Naive thymus-derived CD8-positive, alpha-beta T cell (primary cell): ENCODE measurements at places on chromosomes 3 and 15.

GRCh38 chr3:53544357-53544756 is 49.9 kb downstream of the CACNA1D start:
- DNase-seq = no peak

DNA sequence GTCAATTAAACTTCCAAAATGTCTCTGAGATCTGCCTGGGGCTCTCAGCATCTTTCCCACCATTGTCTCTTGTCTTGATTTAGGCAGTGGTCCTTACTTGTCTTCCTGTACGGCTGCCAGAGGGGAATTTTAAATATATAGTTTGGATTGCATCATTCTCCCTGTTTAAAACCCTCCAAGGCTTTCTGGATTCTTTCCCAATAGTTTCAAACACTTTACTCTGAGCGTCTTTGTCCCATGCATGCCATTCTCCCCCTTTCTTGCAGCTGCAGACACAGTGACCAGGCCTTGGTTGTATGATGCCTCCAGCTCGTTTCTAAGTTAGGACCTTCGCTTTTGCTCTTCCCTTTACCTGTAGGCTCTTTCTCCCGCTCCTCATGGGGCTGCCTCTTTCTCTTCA is 323.3 kb upstream of the CTNNB1 start:
- DNase-seq = no peak

DNA sequence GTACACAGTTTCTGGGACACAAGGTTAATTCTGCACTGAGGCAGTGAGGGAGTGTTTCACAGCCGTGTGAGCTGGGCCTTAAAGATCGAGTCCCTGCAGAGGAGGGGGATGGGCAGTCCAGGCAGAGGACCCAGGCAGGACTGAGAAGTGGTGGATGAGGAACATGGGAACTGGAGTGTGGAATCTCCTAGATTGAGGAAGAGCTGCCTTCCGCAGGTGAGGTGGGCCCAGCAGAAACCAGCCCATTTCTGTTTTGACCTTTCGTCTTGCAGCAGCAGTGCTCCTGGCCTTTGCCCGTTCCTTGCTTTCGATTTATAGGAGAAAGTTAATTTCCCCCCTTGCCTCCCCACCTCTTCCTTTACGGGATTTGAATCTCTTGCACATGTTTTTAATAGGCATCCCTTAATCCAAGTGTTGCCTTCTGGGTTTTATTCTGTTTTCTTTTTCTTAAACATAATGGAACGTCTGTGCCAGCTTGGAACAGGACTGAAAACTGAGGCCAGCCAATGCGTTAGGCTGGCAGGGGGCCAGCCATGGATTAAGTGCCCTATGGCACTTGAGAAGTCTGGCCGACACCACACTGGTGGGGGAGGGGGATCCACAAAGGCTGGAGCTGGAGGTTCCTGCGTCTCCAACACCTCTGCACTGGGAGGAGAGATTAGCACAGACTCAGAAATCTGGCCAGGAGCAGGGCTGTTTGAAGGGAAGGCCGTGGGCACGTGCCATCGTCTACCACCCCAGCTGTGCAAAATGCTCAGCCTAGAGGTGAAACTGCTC is 78.1 kb downstream of the AAGAB start:
- DNase-seq = no peak

GRCh38 chr3:149654188-149654601 is 3.6 kb downstream of the WWTR1 start:
- no peak for DNase-seq

GRCh38 chr3:50978991-50979667 is 304.4 kb downstream of the DOCK3 start:
- no peak for DNase-seq

DNA sequence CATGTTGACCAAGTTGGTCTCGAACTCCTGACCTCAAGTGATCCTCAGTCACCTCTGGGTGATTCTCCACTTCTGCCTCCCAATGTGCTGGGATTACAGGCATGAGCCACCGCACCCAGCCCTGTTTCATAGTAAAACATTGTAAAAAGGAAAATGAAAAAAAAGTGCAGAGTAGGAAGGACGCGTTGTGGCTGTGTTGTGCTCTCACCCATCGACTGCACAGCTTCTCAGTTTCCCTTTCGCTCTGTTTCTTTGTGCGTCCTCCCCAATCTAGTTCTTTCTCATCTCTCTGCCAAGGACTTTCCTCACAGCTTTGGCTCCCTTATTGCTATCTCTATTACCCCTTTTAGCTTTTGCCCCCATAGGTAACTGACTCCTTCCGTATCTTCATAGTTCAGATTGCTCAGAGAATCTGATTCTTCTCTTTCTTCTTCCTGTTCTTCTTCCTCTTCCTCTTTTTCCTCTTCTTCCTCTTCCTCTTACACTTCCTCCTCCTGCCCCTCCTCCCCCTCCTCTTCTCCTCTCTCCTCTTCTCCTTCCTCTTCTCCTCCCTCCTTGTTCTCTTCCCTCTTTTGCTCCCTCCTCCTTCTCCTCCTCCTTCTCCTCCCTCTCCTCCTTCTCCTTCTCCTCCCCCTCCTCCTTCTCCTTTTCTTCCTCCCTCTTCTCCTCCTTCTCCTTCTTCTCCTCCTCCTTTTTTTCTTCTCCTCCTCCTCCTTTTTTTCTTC is 81.1 kb upstream of the VGLL4 start:
- no peak for DNase-seq

DNA sequence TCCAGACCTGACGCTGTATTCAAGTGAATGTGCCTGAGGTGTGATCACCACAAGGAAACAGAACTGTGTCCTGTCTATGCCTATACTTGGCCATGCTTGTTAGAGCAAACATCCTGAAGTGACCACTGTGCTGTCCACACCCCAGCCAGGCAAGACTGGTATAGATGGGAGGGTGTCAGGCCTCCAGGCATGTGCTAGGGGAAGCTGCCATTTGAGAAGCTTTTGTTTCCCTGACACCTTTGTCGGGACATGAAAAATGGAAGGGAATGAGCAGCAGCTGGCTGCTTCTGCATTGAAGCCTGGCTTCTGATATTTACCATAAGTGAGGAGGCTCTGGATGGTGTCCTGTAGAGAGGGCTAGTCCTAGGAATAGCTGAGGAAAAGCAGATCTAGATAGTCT is 106.2 kb downstream of the CPNE4 start:
- DNase-seq = no peak

- no peak for DNase-seq
These were observed 1.2 kb upstream of the IP6K1 start for GRCh38 chr3:49787536-49787935.

DNA sequence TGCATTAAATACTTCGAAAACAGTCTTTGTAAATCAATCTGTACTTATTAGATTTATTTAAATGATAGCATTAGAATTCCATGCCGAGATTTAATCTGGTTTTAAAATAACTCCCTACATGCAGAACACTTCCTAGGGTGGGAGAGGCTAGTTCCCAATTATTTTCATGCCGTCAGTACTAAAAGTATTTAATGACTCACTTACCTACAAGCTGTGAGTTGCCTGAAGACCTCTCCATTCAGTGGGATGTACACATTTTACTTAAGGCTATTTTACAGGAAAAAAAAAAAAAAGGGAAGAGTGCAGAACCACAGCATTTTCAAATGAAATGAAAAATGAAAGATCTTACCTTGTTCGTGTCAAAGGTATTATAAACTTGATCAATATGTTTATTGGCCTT is 469 bp downstream of the GUCA1C start:
- no peak for DNase-seq

- DNase-seq = no peak
These were observed 35.2 kb downstream of the GOLGA6L2 start for GRCh38 chr15:23411841-23412240.

DNA sequence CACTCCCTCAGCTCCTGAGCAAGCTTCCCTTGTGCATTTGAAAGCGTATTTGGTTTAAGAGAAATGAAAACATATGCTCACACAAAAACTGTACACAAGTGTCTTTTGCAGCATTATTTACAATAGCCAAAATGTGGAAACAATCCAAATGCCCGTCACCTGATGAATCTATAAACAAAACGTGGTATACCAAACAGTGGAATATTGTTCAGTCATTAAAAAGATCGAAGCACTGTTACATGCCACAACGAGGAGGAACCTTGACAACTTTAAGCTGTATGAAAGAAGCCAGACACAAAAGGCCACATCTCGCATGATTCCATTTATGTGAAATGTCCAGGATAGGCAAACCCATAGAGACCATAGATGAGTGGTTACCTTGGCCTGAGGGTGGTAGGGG is 71.6 kb upstream of the CMTM7 start:
- no peak for DNase-seq

DNA sequence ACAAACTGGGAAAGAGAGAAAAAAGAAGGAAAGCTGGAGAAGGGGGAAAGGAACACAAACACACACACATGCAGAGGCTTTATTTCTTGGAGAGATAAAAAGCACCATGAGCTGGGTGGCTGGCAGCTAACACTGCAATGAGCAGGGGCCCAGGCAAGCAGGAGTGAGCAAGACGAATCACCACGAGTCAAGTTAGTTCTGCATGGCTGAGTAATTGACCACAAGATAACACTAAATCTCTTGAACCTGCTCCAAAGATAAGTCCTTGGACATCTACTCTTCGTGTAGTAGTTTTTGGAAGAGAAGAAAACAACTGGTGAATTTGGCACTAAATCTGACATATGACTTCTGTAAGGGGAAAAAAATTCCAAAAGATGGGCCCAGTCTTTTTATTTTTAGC is 100.9 kb downstream of the MYO5A start:
- no peak for DNase-seq

GRCh38 chr3:194224471-194225417 is 88.8 kb downstream of the HES1 start:
- no peak for DNase-seq

- DNase-seq = no peak
These were observed 22.1 kb upstream of the LYZL4 start for GRCh38 chr3:42432485-42432884.

DNA sequence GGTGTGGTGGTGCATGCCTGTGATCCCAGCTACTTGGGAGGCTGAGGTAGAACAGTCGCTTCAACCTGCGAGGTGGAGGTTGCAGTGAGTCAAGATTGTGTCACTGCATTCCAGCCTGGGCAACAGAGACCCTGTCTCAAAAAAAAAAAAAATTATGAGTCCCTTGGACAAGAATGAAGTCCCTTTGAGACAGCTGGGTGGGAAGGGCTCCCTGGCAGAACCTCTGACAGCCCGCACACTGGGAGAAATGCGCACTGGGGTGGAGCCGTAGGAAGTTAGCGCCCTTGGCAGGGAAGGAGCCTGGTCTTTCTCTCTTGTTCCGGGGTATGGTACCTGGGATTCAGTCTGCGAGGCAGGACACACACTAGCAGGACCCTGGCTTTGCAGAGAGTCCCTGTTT is 51.4 kb downstream of the SLC30A4 start:
- no peak for DNase-seq

GRCh38 chr15:69793431-69793780 is 304.3 kb downstream of the TLE3 start:
- DNase-seq = no peak

GRCh38 chr3:64022451-64023186 is 675 bp downstream of the PSMD6 start:
- no peak for DNase-seq

GRCh38 chr15:63318344-63318743 is 40.9 kb downstream of the APH1B start:
- DNase-seq = no peak

DNA sequence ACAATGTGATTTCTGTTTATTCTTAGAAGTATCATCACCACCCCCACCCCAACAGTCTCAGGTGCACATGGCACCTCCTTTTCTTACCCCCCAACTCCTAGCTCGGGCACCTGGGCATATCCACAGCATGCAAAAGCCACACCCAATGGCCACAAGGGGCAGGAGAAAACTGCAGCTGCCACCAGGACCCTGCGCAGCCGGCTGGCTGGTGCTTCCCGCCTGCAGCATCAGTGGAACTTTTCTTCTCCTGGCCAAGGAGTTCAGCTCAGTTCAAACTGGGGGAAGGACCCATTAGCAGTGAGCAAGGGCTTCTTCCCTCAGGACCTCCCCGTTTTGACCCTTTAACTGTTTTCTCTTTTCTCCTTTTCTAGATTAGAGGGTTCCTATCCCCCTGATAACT is 44.8 kb downstream of the TM4SF18 start:
- DNase-seq = no peak

GRCh38 chr3:35137612-35138011 is 501.7 kb upstream of the ARPP21 start:
- DNase-seq = no peak

DNA sequence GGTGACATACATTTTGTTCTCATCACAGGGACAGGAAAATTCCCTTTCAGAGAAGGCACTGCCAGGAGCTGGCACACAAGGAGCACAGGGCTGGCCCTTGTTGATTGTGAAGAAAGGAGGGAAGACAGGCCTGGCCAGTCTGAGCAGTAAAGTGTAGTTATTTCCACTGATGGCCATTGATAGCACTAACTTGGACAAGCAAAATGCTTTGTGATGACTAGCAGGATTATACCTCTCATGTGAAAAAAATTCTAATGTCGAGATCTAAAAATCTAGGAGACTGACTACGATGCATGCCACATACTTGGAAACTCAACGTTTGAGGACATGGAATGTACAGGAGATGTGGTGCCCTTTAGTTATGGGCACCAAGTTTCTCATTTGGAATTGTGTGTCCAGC is 54.3 kb upstream of the ST8SIA2 start:
- DNase-seq = no peak

DNA sequence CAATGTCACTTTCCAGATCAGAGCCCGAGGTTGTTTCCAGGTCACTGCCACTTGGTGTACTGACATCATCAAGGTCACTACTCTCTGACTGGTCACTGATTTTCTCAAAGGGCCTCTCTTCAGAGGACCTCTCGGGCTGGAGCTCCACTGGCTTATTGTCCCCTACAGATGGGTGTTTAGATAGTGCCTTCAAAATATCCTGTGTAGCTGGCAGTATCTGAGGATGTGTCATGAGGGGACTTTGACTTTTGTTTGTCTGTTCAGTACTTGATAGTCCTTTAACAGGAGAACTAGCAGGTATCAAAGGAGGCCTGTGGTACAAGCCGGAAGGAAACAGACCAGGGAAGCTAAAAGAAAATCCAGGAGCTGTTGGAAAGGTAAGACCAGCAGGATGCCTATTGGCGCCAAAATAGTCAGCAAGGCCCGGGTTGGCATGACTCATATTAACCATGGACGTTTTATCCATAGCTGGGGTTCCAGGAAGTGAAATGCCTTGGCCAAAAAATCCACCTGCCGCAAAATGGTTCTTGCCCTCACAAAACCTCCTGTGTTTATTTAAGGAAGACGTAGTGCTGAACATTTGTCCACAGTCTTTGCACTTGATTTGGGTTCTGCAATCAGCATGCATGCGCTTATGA is 547.3 kb downstream of the MECOM start:
- no peak for DNase-seq

DNA sequence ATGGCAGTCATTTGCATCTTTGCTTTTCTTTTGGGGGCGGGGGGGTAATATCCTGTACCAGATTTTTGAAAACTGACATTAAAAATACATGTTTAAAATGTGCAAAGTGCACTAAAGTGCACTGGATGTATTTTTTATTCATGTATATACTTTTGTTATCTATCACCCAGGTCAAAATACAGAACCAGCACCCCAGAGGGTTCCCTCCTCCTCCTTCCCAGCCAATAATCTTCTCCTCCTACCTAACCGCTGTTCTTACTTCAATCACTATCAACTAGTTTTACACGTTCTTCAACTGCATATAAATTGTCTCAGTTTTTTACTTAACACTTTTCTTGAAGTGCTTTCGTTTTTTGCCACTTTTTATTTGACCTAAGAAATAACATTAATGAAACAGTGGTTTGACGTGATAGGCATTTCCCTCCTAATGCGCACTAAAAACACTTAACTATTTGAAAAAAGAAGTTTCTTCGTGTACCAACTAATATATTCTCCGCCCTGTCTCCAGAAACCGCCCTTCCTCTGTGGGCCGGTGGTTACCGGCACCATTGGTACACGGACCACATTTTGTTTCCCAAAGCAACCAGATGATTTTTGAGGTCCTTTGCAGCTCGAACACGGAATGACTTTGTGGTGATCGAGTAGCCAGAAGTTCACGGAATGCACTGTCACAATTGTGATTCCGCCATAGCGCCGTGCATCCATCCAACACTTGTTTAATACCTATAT is 836 bp upstream of the AKAP13 start:
- DNase-seq = no peak
